ENCODE measurements at places on chromosomes 2 and 18.
A peak's percentile ranks its signal among the peaks of the same experiment; 100 is the strongest.

DNA sequence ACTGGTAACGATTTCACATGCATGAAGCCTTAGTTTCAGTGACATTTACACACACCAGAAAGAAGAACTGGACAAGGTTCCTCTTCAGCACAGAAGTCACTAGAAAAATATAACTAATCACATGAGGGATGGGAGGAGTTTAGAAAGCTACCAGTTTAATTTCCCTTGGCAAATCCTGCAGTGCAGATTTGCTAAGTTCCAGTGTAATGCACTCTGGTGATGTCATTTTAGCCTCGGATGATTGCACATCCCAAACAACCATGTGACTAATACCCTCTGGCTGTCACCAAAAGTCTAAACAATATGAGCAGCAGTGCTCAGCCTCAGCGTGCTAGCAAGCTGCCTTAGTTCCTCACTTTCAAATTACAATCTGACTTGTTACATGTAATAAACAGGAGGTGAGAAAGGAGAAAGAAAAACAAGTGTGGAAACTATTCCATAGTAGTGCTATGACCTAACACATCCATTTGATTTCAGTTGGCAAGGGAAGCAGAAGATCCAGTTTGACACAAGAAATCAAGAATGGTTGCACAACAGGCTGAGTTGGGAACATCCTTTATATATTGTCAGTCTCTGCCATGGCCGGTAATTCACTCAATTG is 35.3 kb upstream of the PPP1CB start:
- no peak for DNase-seq

DNA sequence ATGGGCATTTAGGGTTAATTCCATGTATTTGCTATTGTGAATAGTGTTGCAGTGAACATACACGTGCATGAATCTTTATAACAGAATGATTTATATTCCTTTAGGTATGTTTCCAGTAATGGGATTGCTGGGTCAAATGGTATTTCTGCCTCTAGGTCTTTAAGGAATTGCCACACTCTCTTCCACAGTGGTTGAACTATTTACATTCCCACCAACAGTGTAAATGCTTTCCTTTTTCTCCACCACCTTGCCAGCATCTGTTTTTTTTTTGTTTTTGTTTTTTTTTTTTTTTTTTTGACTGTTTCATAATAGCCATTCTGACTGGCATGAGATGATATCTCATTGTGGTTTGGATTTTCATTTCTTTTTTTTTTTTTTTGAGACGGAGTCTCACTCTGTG is 62.4 kb downstream of the GTF3C3 start:
- no peak for DNase-seq

- no peak for DNase-seq
Measured at GRCh38 chr2:39640107-39640506, 25.6 kb upstream of the TMEM178A start.

- no peak for DNase-seq
Measured at GRCh38 chr2:75751824-75752468, 41.2 kb upstream of the GCFC2 start.

GRCh38 chr2:30165050-30165520 is 18.3 kb downstream of the YPEL5 start:
- no peak for DNase-seq

- peak; percentile 67 for DNase-seq
Measured at GRCh38 chr2:241813644-241814392, 4.8 kb downstream of the NEU4 start.

GRCh38 chr2:100887713-100888495 is 68.0 kb downstream of the NPAS2 start:
- DNase-seq: no peak

GRCh38 chr2:41836948-41837347 is 210.9 kb upstream of the PKDCC start:
- DNase-seq: no peak

DNA sequence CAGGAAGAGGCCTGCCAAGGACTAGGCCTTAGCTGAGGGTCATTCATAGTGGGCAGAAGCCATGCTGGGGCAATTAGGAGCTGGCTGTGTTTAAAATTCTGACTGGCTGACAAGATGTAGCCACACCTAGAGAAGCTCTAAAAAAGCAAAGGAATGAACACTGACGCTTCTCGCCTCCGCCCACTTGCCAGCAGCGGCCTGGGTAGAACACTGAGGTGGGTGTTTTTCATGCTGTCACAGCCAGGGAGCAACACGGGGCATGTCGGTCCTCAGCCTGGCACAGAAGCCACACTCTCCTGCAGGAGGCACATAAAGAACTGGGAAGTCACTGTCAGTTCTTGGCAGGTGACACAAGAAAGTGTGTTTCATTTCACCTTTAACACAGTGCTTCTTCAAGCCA is 10.4 kb downstream of the CHST10 start:
- DNase-seq: no peak

- DNase-seq: no peak
Measured at GRCh38 chr2:152175012-152175367, 573 bp downstream of the STAM2 start.

- no peak for DNase-seq
Measured at GRCh38 chr18:73939391-73939790, 208.2 kb downstream of the FBXO15 start.

DNA sequence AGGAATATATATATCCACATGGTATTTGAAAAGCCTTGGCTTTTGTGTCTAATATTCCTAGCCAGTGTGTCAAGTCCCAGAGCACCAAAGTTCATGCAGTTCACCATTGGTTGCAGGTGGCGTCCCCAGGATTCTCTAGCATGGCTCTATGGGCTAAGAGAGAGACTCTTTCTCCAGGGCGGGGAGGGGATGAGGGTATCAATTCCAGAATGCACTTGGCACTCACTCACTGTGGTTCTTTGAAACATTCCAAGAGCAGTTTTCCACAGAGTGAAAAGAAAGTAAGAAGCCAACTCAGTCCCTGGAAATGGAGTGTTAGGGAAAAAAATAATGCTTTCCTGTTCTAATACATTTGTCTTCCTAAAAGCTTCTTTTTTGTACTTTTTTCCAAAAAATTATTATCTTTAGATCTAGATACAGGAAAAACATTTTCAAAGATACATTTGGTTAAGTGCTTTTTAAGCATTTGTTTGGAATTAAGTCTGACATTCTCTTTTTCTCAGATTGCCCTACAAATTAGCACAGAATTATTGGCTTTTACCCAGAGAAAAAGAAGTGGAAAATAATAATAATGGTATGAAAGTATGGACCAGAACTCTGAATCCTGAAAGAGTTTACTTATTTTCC is 239.9 kb downstream of the PAX3 start:
- no peak for DNase-seq

GRCh38 chr2:172395503-172395902 is 31.9 kb upstream of the ITGA6 start:
- DNase-seq: no peak

GRCh38 chr2:223855426-223855825 is 18.0 kb upstream of the AP1S3 start:
- no peak for DNase-seq

GRCh38 chr2:206989311-206989710 is 50.0 kb downstream of the CPO start:
- no peak for DNase-seq

GRCh38 chr2:186189816-186190215 is 296.2 kb upstream of the ZC3H15 start:
- no peak for DNase-seq

- no peak for DNase-seq
Measured at GRCh38 chr2:201955702-201956141, 77.9 kb upstream of the FZD7 start.

- DNase-seq: no peak
Measured at GRCh38 chr2:34547900-34548299, 948.8 kb upstream of the FAM98A start.

DNA sequence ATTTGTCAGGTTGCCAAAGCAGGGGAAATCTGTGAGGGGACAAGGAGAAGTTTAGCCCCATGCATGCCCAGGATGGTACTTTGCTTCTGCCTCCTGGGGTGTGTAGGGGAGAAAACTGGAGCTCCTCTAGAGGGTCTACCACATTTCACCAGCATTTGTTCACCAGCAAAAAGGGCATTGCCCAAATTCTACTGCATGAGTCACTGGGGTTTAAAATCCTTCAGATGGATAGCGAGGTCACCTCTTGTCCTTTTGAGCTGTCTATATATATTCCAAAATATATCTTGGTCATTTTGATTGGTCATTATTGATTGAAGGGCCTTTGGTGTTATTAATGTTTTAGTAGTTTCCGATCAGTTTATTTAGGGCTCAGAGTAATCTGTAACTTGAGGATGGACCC is 18.7 kb downstream of the FHOD3 start:
- DNase-seq: no peak

GRCh38 chr18:62881509-62882016 is 166.2 kb downstream of the PHLPP1 start:
- no peak for DNase-seq
